HuH-7 (cell line): ENCODE measurements at places on chromosomes 5 and 9.

DNA sequence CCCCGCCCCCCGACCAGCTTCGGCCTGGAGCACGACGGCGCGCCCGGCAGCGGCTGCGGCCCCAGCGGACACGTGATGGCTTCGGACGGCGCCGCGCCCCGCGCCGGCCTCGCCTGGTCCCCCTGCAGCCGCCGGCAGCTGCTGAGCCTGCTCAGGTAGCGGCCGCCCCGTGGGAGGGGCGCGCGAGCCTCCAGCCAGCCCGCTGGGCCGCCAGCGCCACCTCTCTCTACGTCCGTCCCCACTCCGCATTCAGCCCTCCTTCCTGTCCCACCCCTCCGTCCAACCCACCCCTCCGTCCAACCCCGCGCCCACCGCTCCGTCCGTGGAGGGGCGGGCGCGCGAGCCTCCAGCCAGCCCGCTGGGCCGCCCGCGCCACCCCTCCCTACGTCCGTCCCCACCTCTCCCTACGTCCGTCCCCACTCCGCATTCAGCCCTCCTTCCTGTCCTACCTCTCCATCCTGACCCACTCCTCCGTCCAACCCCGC lies 6.5 kb downstream of the ADAMTS13 start:
- peak; percentile 85 for DNase-seq

DNA sequence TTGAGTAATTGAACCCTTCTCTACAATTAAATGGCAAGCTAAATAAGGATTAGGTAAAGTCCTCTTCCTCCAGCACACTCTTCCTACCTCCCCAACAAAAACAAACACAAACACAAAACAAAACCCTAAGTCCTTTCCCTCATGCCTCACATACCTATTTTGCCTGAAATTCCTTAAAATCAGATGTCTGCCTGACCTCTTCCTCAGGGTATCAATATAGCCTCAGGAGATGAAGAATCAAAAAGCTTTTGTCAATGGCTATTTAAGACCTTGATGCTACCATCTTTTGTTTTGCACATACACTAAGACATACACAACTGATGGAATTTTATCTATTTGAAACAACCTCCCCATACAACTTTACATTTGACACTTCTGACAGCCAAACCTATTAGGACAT lies 75.1 kb downstream of the TUSC1 start:
- DNase-seq: no peak

DNA sequence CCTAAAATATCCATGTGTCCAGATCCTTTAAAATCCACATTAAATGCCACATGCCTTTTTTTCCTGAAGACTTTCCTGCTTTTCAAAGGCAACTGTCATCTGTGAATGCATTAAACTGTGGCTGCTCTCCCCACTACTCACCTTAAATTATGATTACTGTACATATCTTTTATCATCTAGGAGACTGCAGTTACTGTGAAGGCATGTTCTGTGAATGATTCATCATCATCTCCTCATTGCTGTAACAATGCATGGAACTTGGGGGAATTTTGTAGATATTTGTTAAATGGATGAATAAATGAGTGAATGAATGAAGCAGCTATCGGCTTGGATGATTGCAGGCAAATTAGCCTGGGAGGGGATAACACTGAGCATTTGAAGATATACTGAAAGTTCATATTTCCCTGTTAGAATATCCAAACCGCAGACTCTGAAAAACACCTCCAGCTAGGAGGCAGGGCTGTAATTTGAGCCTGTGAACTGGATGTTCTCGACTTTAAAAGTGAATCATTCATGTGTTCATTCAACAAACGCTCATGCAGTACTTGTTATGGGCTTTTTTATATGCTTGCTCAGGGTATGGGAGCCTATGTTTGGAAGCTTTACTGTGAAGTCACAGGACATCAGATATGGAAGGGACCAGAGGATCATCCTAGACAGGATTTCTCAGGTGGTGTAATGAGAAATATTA lies 519.2 kb downstream of the KIF4B start:
- DNase-seq: no peak

GRCh38 chr5:148826053-148826738 lies at the start of gene ADRB2:
ADRB2 (plus strand) TSS chr5:148826611; CDS start chr5:148826832, 221 bp downstream.
- DNase-seq: peak; percentile 61

- DNase-seq: no peak
Observed at GRCh38 chr9:135502168-135502872, 1.8 kb downstream of the MRPS2 start.

- no peak for DNase-seq
Observed at GRCh38 chr5:11234501-11234911, 473.5 kb upstream of the DAP start.

DNA sequence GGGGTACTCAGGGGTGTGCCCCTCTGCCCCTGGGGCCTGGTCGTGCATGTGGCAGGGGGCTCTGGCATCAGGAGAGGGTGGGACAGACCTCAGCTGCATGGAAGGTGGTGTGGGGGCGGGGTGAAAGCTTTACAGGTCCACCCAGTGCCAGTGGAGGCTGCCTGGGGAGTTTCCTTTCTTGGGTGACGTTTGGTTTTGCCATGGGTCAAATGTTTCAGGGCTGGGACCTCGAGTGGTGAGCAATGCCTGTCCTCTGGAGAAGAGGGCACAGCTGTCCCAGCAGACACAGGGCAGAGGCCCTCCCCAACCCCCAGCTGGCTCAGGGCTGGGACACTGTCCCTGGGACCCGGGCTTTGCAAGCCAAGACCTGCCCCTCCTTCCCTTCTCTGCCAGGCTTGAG lies 3.6 kb downstream of the RXRA start:
- no peak for DNase-seq

- no peak for DNase-seq
Observed at GRCh38 chr9:23587433-23587832, 238.6 kb downstream of the ELAVL2 start.

DNA sequence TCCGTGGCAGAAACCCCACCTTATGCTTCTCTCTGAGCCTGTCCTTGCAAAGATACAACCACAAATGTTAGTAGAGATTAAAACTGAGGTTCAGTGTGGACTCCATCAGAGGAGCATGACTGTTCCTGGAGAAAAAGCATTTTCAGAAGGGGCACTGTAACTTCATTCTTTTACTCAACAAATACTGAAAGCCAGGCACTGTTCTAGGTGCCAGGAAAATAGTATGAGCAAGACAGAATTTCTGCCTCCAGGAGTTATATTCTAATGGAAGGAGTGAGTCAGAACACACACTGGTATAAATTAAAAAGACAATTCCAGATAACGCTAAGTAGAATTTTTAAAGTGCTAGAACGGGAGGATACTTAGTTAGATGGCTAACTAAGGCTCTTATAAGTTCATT lies 251.4 kb upstream of the GAS1 start:
- no peak for DNase-seq

- no peak for DNase-seq
Observed at GRCh38 chr9:123425261-123425821, 69.3 kb downstream of the CRB2 start.

- peak; percentile 20 for DNase-seq
Observed at GRCh38 chr9:35258660-35259474, 97.1 kb downstream of the UNC13B start.

DNA sequence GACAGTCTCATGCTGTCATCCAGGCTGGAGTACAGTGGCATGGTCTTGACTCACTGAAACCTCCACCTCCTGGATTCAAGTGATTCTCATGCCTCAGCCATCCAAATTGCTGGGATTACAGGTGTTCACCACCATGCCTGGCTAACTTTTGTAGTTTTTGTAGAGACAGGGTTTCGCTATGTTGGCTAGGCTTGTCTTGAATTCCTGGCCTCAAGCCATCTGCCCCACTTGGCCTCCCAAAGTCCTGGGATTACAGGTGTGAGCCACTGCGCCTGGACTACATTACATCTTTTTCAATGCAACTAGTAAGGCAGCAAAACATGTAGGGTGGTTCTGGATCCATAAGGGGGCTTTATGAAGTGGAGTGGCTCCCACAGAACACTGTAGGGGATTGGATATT lies 29.6 kb upstream of the RASGEF1C start:
- no peak for DNase-seq

GRCh38 chr5:68478301-68479095 lies 262.9 kb downstream of the PIK3R1 start:
- no peak for DNase-seq

DNA sequence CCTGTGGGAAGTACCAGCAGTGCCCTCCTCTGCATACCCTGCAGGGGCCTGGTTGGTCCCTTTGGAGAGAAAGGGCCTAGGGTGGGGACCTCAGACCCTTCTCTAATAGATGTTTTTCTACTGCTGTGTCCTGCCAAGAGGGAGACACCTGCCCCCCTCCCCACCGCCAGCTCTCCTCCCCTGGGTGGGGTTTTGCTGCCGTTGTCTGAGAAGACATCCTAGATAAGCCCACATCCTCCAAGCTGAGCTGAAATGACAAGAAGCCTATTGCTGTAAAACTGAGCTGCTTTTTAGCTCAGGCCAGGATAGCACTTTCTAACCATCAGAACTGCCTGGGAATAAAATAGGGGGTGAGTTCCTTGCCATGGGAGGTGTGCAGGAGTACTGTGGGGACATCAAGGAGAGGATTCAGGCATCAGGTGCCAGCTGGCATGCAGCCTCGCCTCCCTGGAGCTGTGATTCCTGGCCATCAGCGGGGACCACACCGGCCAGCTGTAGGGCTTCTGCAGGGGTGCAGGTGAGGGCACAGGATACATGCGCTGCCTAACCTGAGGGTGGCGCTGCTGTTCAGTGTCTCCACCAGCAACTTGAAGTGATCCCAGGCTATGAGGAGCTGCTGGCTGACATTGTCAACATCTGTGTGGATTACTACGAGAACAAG lies 37.9 kb downstream of the CYFIP2 start:
- DNase-seq: peak; percentile 30

DNA sequence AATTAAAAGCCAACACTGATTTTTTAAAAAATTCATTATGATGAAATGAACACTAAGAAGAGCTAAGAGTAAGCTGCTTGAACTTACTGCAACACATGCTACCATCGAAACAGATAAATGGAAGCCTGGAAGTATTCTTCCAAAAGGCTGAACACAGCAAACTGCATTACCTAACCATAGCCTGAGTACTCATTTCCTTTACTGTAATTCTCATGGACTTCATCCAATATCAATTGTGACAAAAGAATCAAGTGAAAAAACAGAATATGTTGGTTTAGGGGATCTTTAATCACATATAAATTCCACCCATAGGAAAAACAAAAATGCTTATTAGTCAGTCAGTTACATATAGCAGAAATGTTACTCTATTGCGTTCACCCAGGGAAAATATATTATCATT lies 68.5 kb downstream of the DROSHA start:
- DNase-seq: no peak

DNA sequence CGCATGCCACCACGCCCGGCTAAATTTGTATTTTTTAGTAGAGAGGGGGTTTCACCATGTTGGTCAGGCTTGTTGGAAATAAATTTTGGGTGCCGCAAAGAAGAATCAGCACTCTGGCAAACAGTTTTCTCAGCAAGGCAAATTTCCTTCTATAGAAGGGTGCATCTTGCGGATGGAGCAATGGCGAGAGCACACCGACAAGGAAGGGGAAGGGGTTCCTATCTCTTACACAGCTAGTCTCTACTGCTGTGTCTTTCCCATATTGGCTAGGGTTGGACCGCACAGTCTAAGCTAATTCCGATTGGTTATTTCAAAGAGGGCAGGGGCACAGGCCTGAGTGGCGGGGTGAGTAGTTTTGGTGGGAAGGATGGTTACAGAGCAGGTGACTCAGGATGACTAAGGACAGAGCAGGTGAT lies 707 bp downstream of the GTF3C5 start:
- no peak for DNase-seq

- DNase-seq: no peak
Observed at GRCh38 chr9:132590037-132590317, 7.6 kb downstream of the BARHL1 start.

DNA sequence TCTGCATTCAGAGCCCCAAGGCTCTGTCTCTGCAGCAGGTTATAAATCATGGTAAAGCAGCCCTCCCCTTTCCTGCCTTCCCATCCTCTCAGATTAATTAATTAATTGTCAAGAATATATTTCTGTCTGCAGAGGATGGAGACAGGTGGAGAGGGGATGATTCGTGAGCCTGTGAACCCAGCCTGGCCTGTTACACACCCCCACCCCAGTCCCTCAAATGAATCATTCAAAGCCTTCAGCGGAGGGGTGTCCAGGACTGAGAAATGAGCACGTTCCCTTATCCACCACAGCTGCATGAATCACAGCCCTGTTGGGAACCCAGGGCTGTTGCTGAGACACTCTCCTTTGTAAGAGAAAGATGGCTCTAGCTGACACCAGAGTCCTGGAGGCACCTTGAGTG lies 56.0 kb downstream of the NIPAL4 start:
- no peak for DNase-seq

- DNase-seq: no peak
Observed at GRCh38 chr5:140041099-140041491, 2.0 kb downstream of the NRG2 start.

GRCh38 chr9:124448019-124448418 lies 2.2 kb upstream of the ADGRD2 start:
- DNase-seq: no peak
